Immature natural killer cell (primary cell): ENCODE measurements at places on chromosomes 2 and 18.

DNA sequence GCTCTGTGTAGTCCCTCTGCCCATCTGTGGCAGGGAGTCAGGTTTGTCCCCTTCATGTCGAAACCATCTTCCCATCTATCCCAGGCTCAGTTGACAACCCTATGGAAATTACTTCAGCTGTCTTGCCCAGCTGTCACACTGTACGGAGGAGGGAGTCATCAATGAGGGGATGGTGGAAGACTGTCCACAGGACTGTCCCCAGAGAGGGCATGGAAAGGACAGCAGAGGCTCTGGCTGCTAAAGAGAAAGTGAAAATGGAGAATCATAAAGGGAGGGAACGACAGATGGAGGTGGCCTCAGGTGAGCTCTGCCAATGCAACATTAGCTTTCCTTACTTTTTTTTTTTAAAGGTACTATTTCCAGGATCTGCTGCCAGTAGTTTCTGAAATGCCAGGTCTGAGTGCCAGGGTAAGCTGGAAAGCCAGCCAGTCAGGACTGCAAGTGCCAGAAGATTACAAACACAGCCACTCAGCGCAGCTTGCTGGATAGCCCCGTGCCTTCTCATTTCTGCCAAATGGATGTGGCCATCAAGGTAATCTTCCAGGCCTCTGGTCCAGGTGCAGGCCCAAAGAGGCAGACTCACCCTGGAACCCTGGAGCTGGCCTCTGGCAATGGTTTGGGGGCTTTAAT is 192.8 kb downstream of the AGPS start:
- DNase-seq: no peak

GRCh38 chr18:45976566-45976965 is 9.4 kb upstream of the EPG5 start:
- DNase-seq: no peak

DNA sequence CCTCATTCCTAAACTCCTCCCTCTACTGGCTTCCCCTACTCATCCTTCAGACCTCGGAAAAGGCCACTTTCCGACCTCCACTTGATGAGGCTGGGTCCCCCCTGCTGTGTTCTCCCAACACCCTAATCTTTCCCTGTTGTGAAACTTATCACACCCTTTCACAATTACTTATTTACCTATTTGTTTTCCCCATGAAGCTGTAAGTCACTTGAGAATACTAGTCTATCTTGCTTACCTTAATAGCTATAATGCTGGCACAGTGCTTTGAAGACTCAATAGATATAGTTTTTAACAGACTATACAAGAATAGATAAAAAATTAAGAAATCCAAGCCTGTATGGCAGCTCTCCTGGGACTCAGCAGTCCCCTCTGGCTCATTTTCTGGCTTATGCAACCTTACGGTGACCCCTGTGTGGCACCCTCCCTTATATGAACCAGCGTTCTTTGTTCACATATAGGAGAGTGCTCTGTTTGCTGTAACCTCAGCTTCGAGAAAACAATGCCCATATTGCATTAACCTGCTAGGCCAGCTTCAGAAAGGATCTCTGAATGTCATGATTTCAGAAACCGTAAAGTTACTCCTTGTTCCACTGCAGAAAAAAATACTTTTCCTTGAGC is 220.4 kb upstream of the PKDCC start:
- DNase-seq: no peak

DNA sequence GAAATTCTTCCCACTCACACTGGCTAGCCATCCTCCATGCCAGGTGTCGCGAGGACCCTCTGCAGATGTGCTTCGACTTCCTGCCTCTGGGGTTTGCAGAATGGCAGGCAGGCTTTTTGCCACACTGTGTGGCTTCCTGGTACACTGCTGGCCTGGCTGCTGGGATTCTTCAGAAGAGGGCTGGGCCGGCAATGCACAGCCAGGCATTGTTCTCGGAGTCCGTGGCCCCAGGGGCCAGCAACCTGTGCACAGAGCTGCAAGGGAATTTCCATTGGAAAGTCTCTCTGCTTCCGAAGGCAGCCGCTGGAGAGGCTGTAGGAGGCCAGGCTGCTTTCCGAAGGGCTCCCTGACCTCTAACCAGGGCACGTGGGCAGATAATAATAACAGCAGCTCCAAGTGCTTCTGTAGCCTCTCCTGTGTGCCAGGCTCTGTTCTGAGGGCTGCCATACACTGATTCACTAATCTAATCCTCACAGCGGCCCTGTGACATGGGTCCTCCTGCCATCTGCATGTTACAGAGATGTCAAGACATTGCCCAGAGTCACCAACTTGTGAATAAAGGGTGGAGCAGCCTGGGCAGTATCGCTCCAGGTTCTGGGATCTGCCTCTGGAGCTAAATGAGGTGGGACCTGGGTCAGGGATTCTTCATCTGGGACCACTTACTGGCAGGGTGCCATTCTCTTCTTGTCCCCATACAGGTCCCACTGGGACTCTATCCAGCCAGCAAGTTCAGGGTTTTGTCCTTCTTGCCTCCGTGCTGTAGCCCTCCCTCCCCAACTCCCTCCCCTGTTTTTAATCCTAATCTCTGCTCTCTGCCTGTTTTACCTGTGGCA is 5.0 kb downstream of the LDLRAD4 start:
- DNase-seq: no peak

GRCh38 chr2:112646102-112646719 is 472 bp downstream of the SLC20A1 start:
- no peak for DNase-seq

- DNase-seq: no peak
Measured at GRCh38 chr2:132605236-132606180, 64.5 kb downstream of the LYPD1 start.

- DNase-seq: no peak
Measured at GRCh38 chr18:48026216-48026615, 95.8 kb upstream of the SMAD2 start.

DNA sequence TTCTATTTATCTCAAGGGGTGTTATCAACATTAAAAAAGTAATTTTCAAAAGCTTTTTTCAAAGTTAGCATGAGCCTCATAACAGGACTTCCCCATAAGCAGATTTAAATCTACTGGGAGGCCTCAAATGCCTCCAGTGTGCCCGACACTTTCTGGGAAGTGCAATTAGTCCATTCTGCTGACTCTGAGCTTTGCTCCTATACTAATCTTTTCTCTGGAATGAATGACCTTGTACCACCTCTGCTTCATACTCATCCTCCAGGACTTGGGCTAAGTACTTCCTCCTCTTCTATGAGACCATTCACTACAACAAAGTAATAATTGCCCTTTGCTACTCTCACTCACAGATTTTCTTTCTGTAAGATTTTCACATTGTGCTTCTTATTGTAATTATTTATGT is 111.1 kb downstream of the RIT2 start:
- no peak for DNase-seq

DNA sequence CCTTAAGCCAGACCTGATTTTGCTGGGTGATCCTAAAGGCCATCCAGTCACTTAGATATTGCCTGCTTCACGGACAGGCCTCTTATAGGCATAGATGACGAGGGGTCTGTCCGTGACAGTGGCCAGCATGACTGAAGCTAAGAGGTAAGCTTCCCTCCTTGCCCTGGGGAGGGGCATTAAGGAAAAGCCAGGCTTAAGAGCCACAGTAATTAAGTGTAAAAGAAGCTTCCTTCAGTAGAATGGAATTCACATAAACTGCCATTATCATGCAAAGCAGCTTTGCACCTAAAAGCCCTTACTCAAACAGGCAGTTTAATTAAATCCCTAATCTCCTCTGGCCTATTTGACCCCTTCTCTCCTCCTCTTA is 99.4 kb upstream of the PKDCC start:
- DNase-seq: no peak

DNA sequence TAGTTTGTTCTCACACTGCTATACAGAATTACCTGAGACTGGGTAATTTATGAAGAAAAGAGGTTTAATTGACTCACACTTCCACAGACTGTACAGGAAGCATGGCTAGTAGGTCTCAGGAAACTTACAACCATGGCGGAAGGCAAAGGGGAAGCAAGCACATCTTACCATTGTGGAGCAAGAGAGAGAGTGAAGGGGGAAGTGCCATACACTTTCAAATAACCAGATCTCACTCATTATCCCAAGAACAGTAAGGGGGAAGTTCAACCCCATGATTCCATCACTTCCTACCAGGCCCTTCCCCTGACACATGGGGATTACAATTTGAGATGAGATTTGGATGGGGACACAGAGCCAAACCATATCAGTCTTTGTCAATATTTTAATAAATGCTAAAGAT is 5.0 kb upstream of the CRYGB start:
- DNase-seq: no peak

- peak; percentile 6 for DNase-seq
Measured at GRCh38 chr2:36770542-36771287, 74.2 kb downstream of the VIT start.

DNA sequence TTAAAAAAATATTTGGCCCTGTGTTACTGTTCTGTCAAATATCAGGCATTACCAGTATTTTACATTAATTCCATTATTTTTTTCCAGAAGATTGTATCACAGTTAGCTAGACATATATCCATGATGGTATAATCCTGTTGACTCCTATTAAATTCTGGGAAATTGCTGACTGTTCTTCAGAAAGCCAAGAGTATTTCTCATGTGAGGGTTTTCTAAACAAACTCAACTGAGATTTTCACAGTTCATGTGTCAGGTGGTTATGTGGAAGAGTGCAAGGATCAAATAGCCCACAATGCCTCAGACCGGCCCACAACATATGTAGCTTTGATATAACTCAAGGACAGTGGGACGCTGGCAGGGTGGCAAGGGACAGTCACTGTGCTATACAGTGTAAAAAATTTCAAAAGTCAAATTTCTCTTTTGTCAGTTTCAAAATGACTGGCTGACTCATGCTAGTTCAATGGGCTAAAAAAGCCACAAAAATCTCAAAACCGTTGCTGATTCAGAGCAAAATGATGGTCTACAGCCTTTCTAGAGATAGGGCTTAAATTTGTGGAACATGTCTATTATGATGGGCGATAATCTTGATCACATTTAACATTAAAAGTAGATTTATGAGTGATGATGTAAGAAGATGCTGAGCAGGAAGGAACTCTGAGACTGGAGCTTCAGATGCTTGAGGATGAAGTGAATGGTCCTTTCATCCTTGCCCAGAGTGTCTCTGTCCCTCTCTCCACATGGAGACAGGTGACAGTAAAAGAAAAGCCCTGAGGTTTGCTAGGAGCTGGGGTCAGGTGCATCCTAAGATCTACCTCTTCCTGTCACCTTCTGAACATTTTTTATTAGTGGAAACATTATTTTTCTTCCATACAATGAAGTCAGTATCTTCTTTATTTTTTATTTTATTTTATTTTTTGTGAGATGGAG is 175.8 kb upstream of the PIEZO2 start:
- no peak for DNase-seq

- no peak for DNase-seq
Measured at GRCh38 chr2:45851576-45852304, 200.3 kb downstream of the PRKCE start.

DNA sequence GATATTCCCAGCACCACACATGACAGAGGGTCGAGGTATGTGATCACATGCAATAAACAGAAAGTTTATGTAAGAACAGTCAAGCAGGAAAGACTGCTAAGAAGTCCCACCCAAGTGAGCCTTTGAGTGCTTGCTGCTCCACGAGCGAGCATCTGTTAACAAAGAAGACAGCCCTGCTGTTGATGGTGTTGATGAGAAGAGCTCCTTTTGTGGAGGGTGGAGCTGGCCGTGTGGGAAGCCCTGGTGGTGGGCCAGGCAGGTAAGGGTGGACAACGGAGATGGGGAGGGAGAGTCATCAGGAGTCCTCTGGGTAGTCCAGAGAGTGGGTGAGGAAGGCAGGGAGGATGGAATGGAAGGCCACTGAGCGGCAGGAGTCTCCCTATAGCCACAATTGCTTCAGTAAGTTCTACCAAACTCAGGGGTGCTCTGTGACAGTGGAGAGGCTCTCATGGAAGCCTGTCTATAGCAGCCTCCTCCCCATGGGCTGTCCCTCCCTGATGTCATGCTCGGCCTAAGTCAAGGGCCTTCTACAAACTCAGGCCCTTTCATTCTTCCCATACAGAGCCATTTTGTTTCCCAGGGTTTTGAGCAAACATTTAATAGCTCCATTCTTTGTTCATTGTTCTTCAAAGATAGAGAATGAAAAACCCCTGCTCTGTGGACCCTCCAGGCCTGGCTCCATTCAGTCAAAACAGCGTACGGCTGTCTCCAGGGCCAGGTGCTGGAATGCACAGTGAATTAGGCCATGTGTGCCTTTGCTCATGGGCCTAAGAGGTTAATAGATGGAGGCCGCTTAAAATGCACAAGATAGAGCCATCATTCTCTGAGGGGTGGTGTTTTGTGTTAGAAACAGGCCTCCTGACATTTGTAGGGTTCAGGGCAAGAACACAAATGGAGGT is 494.2 kb upstream of the RAB6C start:
- DNase-seq: no peak

DNA sequence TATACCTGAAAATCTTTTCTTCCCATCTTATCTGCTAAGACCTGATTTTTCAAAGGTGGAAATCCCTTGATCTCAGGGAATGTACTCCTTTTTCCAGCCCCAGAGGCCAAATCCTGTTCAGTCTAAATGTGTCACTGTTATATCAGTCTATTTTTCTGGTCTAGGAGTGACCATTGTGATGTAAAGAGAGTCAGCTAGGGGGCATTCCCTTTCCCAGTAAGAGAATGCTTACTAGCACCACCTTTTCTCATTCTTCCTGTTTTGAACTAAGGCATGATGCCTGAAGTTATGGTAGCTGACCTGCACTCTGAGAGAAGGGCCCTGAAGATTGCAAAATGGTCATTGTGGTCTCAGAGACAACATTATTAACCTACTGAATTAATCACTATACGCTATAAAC is 124.1 kb upstream of the XIRP2 start:
- DNase-seq: no peak
